ENCODE measurements at places on chromosomes 3 and 15.

DNA sequence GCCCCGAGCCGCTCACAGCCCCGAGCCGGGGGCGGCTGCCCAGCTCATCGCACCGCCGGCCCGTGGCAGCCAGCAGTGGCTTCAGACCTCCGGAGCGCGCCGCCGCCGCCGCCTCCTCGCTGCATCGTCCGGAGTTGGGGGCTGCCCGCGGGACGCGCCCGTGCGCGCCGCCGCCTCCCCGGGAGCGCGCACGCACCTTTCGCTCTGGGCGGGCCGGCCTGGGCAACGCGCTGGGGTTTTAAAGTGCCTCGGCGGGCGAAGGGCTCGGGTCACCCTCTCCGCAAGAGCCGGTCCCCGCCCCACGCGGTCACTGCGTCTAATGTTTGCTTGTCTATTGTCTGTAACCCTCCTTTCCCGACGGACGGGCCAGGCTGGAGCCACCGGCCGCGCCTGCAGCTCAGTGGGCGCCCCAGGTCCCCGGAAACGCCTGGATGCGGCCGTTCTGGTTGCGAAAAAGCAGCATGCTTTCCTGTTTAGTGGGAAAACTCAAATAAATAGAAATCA, at the start of gene RYK:
RYK (minus strand) TSS at position 143 of the 504 bp plus-strand sequence. CDS start 205 bp downstream, outside the sequence.
- DNase-seq, result peak; percentile 85

GRCh38 chr3:119239206-119239820, 1.4 kb downstream of the B4GALT4 start:
- no peak for DNase-seq

GRCh38 chr3:192445770-192446644, 281.3 kb downstream of the FGF12 start:
- no peak for DNase-seq

DNA sequence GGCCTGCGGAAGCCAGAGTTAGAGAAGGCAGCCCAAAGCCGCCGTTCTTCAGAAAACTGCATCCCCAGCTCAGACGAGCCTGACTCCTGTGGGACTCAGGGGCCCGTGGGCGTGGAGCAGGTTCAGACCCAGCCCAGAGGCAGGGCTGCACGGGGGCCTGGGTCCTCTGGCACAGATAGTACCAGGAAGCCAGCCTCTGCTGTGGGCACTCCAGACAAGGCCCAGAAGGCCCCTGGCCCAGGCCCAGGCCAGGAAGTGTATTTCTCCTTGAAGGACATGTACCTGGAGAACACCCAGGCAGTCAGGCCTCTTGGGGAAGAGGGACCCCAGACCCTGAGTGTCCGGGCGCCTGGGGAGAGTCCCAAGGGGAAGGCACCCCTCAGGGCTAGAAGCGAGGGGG, 23.1 kb downstream of the ALPK3 start:
- DNase-seq, result no peak

- DNase-seq, result peak; percentile 67
Observed at GRCh38 chr3:12479919-12480427, 4.3 kb upstream of the TSEN2 start.

DNA sequence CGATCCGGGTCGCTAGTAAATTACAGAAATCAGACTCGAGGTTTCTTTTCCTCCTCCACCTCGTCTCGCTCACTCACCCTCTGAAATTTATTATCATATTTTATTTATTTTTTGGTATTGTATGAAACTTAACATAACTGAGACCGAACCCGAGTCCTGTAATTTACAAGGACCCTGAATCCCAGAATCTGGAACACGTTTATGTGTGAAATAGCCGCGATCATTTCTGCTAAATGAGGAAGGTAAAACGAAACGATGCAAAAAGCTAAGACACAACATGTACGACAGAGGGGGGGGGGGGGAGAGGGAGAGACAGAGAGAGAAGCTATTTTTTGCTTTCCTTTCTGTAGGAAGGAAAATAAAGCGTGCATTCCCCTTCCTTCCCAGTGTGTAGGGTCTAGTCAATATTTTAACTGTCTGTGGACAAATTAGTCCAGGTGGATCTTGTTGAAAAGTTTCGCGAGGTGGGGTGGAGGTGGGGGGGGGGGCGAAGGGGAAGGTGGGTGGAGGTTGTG, 1.6 kb downstream of the BBX start:
- DNase-seq, result no peak

DNA sequence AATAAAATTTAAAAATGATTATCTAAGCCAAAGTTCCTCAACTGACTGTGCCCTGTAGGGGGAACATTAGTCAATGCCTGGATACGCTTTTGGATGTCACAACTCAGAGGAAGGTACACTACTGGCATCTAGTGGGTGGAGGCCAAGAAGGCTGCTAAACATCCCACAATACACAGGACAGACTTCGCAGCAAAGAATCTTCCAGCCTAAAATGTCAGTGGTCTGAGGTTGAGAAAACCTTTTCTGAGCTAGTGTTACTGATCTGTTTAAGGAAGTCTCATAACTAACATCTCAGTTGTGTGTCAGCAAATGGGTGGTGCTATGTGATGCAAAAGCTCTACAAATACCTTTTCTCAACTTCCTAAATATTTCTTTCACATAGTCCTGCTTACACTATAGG, 20.9 kb upstream of the LDHAL6B start:
- DNase-seq, result no peak

All from hepatic stellate cell (primary cell).